Stimulated activated CD4-positive, alpha-beta T cell treated with anti-CD3 and anti-CD28 coated beads, TNF-alpha, amount 100 ng/mL, for 24 hours (primary cell): ENCODE measurements at places on chromosomes 12 and 14.

DNA sequence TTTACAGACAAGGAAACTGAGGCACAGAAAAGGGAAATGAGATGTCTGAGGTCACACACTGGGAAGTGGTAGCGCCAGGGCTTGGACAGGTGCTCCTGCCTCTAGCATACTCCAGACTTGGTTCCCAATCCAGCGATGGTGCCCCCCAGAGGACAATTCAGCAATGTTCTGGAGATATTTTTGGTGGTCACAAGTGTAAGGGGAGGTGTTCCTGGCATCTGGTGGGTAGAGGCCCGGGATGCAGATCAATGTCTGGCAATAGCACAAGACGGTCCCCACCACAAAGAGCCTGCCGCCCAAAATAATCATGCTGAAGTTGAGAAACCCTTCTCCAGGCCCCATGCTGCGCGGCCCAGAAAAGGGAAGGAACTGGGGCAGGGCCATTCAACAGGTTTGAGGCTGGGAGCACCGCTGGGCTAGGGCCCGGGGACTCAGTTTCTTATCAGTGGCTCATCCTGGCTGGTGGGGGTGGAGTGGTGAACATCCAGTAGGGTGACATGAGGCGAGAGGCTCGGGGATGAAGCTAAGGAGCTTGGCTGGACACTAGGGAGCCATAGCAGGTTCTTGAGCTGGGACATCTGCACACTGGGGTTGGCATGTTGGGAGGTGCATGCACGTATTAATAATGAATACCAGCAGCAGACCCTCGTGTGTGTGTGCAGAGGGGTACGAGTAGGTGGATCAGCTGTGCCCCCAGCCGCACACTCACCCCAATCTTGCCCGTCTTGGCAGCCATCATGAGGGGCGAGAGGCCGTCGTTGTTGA is 35.1 kb downstream of the TRPV4 start:
- no peak for DNase-seq

GRCh38 chr14:55756557-55756956 is 176.6 kb downstream of the KTN1 start:
- DNase-seq, result no peak

- DNase-seq, result no peak
Measured at GRCh38 chr12:114701553-114701952, 17.6 kb upstream of the TBX3 start.

- peak; percentile 22 for DNase-seq
Measured at GRCh38 chr14:75981426-75982265, at the start of gene TGFB3. TSS of gene TGFB3 (minus strand) at chr14:75981995. CDS start at chr14:75980893, 1,102 bp downstream.

- no peak for DNase-seq
Measured at GRCh38 chr12:78540606-78541336, 323.8 kb upstream of the SYT1 start.

GRCh38 chr12:70427611-70428010 is 61.5 kb downstream of the KCNMB4 start:
- DNase-seq, result no peak

- no peak for DNase-seq
Measured at GRCh38 chr12:131589221-131589897, 121.5 kb upstream of the SFSWAP start.

DNA sequence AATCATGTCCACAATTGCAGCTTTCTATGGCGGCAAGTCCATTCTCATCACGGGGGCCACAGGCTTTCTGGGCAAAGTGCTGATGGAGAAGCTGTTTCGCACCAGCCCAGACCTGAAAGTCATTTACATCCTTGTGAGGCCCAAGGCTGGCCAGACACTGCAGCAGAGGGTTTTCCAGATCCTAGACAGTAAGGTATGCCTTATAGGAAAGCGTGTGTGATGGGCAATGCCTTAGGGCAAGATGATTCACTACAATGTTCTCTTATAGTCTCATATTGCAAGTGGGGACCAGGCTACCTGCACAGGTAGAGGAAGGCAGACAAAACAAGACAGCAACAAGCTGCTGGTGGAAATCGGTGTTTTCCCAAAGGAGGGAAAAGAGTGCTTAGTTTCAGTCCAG is 110.5 kb downstream of the ERGIC2 start:
- DNase-seq, result no peak
